ENCODE measurements at places on chromosomes 4 and X.

DNA sequence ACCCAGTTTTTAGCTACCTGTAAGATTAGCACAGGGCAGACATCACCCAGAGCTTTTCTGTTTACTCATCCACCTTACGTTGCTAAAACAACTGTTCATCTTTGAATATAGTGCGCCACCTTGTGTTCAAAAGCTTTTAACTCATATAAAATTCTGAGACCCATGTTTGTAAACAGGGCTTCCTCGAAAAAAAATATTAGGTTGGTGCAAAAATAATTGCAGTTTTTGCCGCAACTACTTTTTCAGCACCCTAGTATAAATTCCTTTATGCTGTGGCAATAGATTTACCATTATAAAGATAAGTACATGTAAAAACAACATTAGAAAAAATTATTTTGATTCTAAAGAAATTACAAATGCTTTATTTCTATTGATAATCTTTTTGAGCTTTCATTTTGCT lies 147.9 kb downstream of the LRBA start:
- DNase-seq, result peak; percentile 31

DNA sequence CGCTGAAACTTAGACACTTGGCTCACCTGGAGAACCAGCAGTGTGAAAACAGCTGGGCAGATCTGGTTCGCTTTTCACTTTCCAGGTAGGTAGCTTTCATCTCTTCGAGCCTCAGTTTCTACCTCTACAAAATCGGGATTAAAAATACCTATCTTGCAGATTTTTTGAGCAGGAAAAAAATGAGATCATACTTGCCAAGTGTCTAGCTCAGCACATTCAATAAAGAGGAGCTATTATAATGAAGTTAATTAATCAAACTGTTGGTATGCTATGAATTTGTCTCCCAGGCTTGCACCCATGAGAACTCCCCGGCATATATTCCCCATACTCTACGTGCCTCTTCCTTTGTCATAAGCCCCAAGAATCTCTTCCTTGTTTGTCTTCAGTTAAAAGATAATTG lies 158.6 kb upstream of the LDB2 start:
- no peak for DNase-seq

DNA sequence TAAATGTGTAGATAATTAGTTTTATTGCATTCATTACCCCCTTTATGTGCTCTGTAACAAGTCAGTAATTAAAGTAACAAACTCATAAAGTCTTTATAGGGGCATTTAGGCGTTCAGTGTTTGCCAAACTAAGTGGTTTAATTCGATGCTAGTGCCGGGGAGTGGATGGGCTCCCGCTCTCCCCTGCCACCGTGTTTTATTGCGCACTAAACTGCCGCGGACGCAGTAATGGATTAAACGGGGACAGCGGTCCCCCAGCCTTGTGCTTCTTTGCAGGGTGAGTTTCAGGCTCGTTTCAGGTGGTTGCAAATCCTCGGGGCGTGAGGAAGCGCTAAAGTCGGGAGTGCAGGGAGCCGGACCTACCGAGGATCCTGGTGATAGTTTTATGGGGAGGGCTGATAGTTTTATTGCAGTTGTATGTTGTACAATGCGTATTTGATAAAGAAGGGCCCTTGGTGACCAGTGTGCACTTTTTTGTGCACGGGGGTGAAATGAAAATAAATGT lies 1.6 kb upstream of the PHOX2B start:
- DNase-seq, result no peak

DNA sequence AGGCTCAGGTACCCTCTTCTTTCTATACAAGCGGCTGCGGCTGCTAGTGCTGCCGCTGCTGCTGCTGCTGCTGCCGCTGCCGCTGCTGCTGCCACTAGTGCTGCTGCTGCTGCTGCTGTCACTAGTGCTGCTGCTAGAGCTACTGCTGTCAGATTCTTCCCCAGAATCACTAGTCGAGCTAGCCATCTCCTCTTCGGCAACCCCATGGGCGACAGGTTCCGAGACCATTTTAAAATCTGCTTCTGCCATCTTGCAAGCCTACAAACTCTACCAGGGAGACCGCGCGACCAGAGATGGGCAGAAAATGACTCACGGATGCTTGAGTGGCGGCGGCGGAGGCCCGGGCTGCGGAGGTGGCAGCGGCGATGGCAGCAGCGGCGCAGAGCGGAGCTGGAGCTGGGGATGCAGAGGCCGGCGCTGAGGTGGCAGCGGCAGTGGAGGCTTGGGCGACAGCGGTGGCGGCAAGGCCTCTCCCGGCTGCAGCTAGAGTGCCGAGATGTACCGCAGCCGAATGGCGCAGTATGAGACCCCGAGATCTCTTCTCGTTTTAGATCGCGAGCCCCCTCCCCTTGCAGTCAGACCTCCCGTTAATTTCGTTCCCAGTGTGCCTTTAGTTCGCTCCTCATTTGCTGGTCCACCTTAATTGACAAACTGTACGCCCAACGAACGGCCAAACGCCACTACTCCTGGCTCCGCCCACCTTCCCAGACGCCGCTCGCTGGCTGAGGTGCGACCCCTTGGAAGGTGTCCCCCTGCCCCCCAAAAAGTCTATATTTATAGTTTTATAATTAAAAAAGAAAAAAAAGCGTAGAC lies at the start of gene NAP1L3:
Gene NAP1L3, minus strand, starts transcription at position 523 of the 813 bp plus-strand sequence. Its CDS starts 274 bp downstream, at position 249.
- DNase-seq, result peak; percentile 44

DNA sequence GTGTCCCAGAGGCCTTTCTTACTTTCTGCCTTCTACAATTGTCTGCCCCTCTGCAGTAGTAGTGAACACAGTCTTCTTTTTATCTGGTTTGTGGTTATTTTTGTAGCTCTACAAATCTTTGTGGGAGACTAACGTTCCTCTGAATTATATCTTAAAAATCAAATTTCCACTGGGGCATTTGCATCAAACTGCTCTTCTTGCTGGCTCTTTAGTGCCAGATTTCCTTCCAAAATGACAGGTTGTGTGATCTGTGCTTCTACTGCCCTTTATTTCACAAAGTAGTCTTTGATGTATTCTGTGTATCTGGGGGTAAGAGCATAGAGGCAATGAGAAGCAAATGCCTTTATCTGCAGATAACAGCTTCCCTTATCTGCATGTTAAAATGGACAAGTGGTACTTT lies 34.5 kb downstream of the TSPAN7 start:
- no peak for DNase-seq

GRCh38 chr4:76199664-76200211 lies 13.9 kb downstream of the SCARB2 start:
- no peak for DNase-seq

GRCh38 chr4:41413670-41414411 lies 124.1 kb upstream of the LIMCH1 start:
- no peak for DNase-seq

DNA sequence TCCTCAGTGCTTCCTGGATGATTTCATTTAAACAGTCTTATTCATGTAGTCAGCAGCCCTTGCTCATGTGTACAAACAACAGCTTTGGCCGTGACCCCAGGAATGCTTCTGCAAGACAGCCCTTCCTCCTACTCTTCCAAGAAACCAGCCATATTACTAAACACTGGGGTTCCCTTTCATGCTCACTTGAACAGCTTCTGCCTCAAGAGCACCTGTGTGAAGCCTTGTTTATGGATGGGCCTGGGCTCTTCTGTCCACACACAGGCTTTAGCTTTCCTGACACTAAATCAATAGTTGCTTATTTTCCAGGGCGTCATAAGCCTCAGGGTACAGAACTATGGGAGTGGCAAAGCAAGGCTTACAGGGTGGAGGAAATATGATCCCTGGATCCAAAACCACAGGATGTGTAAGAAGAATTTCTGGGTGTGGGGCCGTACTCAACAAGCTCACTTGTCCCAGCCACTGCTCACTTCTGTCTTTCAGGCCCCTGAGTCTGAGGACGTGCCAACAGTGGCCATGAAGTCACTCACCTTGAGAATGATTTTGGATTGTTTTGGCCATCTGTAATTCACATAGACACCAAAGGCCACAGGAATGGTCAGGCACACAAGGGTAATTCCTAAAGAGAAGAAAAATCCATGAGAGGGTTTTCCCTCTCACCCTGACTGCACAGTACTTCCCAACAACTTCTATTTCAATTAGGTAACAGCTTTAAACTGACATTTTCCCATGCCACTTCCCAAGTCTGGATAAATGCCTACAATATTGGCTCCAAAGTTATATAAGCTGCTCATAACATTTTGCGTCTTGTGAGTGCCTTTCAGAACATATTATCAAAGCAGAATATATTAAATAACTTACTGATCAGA lies 17.7 kb downstream of the SLC10A6 start:
- DNase-seq, result peak; percentile 78

GRCh38 chr4:39406763-39407583 lies at the start of gene KLB:
Gene KLB (plus strand): TSS chr4:39406930. CDS start chr4:39406950, 20 bp downstream.
- no peak for DNase-seq

DNA sequence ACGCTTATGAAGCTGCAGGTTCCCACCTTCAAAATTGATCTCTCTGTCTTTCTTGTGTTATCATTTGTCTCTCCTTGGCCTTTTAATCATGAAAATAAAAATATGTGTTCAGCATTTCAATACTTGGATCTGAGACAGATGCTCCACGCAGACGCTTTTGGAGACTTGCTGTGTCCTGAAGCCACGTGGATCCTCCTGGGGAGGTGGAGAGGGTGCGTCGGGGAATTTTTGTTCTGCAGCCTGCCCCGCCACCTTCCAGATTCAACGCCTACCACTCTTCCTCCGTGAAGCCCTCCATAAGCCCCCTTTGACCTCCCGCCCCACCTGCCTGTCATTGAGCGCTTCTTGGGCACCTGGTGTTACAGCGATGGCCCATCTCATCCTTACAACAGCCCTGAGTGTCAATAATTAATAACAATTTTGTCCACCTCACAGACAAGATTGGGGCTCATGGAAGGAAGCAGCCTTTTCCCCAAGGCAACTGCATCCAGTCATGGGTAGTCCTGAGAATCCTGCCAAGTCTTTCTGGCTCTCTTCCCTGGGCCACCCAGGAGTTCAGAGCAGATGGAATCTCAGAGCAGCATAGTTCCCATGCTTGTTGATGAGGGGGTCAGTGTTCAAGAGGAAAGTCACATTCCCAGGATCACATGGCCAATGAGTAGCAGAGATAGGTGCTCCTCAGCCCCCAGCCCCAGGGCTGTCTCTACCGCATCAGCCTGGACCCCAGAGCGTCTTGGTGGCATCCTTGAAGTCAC lies 172.6 kb upstream of the PSAPL1 start:
- DNase-seq, result peak; percentile 27

GRCh38 chr4:171857302-171858012 lies 44.3 kb downstream of the GALNTL6 start:
- no peak for DNase-seq

DNA sequence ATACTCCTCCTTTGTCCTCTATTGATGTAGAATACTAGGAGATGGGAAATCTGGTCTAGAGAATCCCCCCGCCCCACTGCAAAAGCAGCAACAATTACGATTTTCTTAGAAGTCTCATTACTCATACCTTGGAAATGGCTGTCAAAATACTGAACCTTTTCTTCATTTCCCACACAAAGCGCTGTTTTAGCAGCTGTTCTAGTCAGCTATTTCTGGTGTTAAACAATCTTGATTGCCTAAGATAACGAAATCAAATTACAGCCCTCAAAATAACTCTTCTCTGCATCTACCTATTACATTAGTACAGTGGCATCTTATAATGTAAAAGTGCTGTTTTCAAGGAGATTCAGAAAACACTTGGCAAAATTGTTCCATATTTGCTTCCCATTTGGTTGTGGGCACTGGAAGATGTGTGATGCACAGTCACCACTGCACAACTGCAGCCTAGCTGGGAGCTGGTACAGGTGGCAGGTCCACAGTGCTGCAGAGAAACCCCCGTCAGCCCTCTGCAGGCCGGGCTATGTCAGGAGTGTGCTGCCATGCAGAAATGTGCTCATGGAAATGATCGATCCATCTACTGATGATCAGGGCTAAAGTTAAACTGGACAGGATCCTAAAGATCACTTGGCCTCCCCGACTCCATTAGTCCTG lies 50.4 kb downstream of the TBC1D9 start:
- DNase-seq, result no peak

DNA sequence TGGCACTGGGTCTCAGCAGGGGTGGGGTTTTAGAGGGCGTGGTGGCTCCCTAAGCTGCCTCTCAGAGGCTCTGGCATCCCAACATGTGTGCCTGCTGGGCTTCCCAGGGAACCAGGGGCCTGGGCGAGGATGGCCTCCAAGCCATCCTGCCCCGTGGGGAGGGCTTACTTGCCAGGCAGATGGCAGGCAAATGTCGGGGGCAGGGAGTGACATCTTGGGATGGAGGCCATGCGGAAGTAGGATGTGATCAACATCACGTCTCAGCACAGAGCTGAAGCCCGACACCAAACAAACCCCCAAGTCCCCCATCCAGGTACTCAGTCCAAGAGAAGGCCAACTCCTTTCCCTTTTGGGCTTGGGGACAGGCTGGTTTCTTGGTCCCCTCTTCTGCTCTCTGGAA lies 4.7 kb downstream of the L1CAM start:
- no peak for DNase-seq

- no peak for DNase-seq
Measured at GRCh38 chrX:11427453-11428071, 134.3 kb downstream of the AMELX start.

- DNase-seq, result no peak
Measured at GRCh38 chr4:186627226-186627865, 72.0 kb upstream of the MTNR1A start.

DNA sequence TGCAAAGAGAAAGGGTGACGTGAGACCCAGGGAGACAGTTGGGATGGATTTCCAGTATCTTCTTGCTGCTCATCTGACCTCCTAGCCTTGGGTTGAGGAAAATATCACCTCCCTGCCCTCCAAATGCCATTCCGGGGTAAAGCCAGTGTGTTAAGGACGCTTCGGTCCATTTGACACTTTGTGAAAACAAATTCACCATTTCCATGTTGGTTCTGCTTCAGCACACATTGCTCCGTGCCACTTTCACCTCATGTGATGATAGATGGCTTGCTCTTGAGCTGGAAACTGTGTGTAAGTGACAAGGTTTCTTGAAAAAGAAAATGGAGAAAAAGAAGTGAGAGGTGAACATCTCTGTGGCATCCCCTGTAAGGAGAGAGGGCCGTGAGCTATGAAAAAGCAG lies 256.1 kb upstream of the PGRMC2 start:
- no peak for DNase-seq

- DNase-seq, result no peak
Measured at GRCh38 chr4:76654791-76655190, 219.8 kb downstream of the SHROOM3 start.

GRCh38 chrX:24415921-24416320 lies 49.2 kb upstream of the PDK3 start:
- DNase-seq, result no peak

GRCh38 chr4:185238750-185239149 lies 29.4 kb downstream of the SNX25 start:
- DNase-seq, result no peak

DNA sequence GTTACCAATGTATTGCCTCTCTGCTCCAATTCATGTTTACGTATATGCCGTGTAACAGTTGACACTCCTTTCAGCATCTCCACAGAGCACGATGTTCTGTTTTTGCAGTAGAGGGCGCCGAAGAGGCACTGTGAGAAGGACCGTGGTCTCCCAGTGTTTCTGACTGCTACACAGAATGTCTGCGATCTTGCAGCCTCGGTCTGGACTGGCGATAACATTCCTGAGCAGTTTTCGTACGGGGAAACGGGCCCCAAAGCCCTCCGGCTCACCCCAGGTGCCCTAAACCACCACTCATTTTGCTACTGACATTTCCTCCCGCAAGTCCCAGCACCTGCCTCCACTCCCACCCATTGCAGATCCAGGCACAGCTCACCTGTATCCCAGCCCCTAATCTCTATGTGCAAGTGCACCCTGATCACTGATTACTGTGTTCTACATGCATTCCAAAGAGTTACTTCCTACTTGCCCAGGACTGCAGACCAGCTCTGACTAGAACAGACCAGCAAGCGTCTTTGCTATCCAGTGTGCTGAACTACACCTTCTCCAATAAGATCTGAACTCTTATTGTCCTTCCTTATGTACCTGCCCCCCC lies 12.4 kb upstream of the NFXL1 start:
- DNase-seq, result no peak
